ENCODE measurements at places on chromosomes 11 and 22.

GRCh38 chr11:72254299-72254993 is 10.5 kb upstream of the PHOX2A start:
- DNase-seq, result no peak

DNA sequence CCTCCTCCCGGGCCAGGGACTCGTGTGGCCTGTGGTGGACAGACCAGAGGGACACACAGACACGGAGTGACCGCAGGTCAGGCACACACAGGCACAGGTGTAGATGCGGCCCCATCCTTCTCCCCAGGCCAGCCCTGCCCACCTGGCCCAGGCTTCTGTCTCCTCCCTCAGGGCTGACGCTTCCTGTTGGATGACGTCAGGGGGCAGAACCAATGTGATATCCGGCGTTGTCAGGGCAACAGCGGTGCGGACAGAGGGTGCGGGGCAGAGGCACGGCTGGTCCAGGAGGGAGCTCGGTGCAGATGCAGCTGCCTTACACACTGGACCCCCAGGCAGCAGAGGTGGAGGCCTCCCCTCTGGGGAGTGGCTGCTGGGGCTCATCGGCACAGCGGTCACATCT is 2.9 kb upstream of the TUBGCP6 start:
- peak; percentile 54 for DNase-seq

GRCh38 chr11:20488352-20488751 is 100.8 kb downstream of the PRMT3 start:
- DNase-seq, result no peak

- DNase-seq, result no peak
These were observed 30.0 kb downstream of the CYB5R2 start for GRCh38 chr11:7643314-7643713.

- DNase-seq, result no peak
These were observed 281.7 kb downstream of the NXPE2 start for GRCh38 chr11:114959953-114960505.

- DNase-seq, result no peak
These were observed 8.9 kb downstream of the MYH9 start for GRCh38 chr22:36378869-36379217.

DNA sequence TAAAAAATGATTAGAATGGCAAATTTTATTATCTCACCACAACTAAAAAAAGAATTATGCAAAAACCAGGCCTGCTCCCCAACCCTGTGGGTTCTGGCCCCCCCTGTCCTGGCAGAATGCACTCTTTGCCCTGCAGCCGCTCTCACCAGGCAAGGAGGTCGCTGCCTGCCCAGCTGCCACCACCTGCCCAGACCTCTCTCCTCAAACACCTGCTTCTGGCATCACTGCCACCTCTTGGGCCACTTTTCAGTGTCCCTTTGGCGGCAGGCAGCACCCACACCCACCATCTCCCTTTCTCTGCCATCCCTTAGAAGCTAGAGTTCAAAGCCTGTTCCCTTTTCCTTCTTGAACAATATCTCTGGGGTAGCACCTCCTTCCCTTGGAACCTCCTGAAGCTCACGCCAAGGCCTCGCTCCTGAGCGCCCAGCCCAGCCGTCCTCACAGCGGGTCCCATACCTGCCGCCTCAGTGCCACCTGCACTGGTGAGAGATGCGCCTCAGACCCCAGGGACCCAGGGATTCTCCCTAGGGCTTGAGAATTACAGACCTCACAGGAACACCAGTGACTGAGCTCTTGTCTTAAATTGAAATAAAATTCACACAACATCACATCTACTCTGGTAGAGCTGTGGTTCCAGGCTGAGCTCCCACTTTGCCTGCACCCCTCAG is 44.6 kb downstream of the SGSM3 start:
- no peak for DNase-seq

DNA sequence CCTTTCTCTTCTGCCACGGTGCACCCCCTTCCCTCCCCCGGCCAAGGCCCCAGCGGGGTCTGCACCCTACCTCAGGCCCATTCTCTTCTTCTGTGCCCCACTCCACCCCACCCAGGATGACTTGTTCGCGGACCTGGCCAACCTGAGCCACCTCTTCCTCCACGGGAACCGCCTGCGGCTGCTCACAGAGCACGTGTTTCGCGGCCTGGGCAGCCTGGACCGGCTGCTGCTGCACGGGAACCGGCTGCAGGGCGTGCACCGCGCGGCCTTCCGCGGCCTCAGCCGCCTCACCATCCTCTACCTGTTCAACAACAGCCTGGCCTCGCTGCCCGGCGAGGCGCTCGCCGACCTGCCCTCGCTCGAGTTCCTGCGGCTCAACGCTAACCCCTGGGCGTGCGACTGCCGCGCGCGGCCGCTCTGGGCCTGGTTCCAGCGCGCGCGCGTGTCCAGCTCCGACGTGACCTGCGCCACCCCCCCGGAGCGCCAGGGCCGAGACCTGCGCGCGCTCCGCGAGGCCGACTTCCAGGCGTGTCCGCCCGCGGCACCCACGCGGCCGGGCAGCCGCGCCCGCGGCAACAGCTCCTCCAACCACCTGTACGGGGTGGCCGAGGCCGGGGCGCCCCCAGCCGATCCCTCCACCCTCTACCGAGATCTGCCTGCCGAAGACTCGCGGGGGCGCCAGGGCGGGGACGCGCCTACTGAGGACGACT is 15.9 kb downstream of the RTN4RL2 start:
- peak; percentile 65 for DNase-seq

DNA sequence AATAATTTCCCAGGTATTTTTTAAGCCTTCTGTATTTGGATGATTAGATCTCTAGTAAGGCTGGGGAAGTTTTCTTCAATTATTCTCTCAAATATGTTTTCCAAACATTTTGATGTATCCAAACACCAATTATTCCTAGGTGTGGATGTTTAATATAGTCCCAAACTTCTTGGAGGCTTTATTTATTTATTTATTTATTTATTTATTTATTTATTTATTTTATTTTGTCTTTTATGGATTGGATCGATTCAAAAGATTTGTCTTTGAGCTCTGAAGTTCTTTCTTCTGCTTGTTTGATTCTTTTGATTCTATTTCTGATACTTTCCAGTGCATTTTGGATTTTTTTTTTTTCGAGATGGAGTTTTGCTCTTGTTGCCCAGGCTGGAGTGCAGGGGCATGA is 2267.9 kb upstream of the RAG2 start:
- no peak for DNase-seq

GRCh38 chr11:110918351-110918750 is 206.1 kb upstream of the ARHGAP20 start:
- no peak for DNase-seq

DNA sequence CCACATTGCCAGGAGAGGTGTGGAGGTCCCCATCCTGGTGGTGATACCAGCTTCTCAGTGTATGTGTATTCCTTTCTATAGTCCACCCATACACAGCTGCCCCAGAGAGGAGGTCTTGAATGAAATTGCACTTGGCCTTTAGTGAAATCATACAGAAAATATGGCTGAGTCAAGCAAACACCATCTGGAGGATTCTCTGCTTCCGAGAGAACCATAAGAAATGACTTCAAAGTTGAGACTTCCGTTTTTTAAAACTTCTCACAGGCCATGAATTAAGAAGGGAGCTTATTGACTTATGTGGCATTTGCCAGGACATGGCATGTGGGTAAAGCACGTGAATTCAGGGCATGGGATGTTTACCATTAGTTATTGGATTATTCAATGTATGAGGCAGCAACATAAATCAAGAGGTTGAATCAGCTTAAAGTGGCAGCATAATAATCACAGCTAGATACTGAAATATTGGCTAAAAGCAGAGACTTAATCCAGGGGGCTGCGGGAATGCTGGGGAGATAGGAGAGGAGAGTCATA is 119.1 kb upstream of the MTNR1B start:
- DNase-seq, result no peak

DNA sequence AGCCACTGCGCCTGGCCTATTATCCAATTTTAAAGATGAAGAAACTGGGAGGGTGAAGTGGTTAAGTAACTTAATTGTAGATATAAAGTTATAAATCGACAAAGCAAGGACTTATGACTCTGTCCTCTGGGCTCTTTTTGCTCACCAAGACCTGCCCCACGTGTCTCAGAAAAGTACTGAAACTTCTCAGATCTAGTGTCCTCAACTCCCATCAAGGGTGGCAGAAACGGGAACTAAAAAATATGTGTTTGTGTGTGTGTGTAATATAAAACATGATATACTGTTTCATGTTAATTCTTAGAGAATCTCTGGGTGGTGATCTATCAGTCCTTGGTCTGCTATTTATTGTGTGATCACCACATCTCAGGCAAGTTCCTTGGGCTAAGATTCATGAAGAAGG is 104.9 kb downstream of the GAB2 start:
- DNase-seq, result no peak

DNA sequence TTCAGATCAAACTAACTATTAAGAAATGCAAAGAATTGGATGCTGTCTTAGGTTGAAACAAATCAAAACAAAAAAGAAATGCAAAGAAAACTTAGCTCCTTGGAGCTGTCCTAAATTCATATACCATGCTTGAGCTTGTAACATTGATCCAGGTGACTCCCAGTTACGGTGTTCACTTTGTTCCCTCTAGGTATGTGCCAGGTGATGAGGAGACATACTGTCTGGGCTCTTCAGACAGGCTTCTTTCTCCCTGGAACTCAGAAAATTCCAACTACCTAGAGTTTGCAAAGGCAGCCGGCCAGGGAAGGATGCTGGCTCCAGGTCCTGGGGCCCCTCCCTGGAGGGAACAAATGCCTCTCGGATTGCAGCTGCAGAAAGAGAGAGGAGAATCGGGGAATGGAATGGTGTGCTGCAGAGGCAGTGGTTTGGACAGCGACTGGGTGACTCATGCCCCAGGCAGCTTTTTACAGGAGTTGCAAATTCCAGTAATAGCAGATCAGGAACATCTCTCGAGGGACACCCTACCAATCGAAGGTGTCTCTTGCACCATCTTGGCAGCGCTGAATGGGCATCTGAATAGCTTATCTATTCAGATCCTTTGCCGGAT is 12.3 kb upstream of the ASPHD2 start:
- DNase-seq, result no peak

GRCh38 chr11:114059278-114059983 is at the start of gene ZBTB16:
TSS of gene ZBTB16 (plus strand) at chr11:114059711. CDS start at chr11:114063301, 3,590 bp downstream.
- peak; percentile 46 for DNase-seq

DNA sequence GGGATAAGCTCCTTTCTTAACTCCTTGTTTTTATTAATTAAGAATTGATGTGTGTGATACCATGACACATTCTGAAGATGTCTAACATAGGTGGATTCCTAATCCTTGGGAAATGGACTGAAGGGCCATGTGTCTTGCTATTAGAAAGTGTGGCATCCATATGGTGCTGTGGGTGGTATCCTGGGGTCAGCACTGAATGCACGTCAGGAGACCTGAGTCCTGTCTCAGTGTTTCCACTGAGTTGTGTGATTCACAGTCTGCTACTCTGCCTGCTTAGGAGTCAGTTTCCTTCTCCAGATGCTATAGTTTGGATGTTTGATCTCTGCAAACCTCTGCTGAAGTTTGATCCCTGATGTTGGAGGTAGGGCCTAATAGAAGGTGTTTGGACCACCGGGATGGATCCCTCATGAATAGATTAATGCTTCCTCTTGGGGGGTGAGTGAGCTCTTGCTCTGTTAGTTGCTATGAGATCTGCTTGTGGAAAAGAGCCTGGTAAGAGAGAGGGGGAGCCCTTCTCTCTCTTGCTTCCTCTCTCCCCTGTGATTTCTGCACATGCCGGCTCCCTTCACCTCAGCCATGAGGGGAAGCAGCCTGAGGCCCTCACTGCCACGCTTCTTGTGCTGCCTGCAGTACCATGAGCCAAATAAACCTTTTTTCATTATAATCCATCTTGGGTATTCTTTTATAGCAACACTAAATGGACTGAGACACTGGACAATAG is 666.5 kb downstream of the NTM start:
- DNase-seq, result no peak

DNA sequence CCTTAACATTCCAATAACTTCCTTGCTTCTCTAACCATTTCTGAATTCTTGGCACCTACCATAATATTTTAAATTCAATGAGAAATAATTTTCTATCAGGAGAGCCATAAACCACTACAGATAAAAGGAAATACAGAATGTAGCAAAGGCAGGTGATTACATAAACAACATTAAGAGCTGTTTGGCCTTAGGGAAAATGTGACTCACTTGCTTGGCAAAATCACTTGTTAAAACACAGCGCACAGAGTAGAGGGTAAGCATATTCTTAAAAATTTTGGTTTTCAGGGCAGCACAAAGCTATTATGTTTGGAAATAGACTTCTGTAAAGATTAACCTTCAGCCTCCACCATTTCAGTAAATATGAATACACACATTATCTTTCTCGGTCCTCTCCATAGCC is 26.4 kb downstream of the IZUMO1R start:
- no peak for DNase-seq

DNA sequence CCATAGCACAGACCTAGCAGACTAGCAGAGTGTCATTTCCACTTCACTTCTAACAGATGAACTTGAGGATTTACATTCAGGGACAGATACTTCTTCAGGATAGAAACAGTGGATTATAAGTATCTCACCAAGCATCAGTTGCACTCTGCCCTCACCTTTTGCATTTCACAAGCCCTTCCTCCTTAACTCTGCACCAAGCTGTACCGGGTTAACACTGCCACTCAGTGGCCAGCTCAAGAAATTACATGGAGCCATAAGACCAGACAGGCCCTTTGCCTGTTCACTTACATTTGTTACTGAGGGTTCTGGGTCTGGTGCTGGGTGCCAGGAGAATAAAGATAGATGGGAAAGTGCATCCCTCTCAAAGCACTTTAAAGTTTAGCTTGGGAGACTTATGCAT is 309.8 kb downstream of the SHANK2 start:
- peak; percentile 35 for DNase-seq

DNA sequence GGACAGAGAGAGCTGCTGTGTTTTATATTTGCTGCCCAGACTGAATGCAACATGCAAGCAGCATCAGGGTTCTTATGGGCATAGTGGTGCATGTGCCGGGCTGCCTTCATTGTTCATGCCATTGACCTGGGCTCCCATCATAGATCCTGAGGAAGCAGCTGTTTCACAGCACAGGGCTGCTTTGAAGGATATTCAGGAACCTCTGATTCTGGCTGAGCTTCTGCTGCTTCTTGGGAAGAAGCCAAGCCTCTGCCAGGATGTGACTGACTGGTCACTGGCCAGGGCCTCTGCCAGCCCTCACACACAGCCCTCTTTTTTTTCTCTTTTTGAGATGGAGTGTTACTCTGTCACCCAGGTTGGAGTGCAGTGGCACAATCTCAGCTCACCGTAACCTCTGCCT is 43.3 kb downstream of the CYB5R2 start:
- no peak for DNase-seq

GRCh38 chr11:119676461-119677020 is 52.5 kb downstream of the NECTIN1 start:
- DNase-seq, result no peak

- no peak for DNase-seq
These were observed 27.1 kb upstream of the MRGPRX2 start for GRCh38 chr11:19087658-19088057.

DNA sequence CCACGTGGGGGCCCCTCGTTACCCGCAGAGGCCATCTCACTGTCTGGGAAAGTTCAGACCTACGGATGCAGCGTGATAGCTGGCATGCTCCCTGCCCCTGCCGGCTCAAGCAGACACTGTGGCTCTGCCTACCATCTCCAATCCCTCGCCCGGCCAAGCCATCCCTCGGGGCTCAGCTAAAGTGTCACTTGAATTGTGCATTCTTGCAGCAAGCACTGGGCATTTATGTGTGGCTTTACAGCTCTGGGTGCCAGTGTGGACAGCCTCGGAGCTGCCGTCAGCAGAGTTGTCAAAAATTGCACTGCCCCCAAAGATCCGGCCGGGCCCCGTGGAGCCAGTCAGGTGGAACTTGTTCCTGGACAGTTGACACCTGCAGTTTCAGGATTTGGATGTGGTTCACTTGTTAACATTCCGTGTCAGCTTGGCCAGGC is 75.0 kb upstream of the FGF3 start:
- DNase-seq, result no peak

- peak; percentile 74 for DNase-seq
These were observed 14.2 kb upstream of the APOA1 start for GRCh38 chr11:116851626-116852025.

GRCh38 chr11:102850973-102851745 is 7.8 kb upstream of the MMP3 start:
- DNase-seq, result no peak

Data from activated T-cell treated with anti-CD3 and anti-CD28 coated beads, Interleukin-2, amount 50 U/mL, for 48 hours (primary cell).